Stimulated activated CD8-positive, alpha-beta memory T cell treated with anti-CD3 and anti-CD28 coated beads, Interleukin-7, amount 100 ng/mL, for 1 hour (primary cell): ENCODE measurements at places on chromosomes 7 and 10.

GRCh38 chr10:87589645-87590051 is 70.0 kb upstream of the PAPSS2 start:
- DNase-seq, result no peak

- DNase-seq, result no peak
These were observed 79.5 kb downstream of the SLC13A1 start for GRCh38 chr7:123120286-123120685.

GRCh38 chr7:137820156-137820555 is 26.6 kb downstream of the DGKI start:
- DNase-seq, result no peak

DNA sequence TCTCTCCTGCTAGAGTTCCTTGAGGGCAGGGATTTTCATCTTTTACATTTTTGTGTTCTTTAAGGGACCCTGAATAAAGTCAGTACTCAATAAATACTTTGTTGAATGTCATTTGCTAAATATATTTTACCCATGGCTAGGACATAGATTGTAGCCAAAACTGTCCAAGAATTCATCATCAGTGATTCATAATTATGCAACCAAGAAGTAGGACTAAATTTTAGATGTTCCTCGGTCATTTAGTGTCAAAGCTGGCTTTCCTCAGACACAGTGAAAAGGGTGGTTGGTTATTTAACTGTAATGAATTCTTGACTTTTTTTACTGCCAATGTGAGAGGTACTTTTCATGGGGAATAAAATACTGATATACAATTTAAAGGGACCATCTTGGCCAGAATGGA is 3.3 kb downstream of the NUDT13 start:
- no peak for DNase-seq

DNA sequence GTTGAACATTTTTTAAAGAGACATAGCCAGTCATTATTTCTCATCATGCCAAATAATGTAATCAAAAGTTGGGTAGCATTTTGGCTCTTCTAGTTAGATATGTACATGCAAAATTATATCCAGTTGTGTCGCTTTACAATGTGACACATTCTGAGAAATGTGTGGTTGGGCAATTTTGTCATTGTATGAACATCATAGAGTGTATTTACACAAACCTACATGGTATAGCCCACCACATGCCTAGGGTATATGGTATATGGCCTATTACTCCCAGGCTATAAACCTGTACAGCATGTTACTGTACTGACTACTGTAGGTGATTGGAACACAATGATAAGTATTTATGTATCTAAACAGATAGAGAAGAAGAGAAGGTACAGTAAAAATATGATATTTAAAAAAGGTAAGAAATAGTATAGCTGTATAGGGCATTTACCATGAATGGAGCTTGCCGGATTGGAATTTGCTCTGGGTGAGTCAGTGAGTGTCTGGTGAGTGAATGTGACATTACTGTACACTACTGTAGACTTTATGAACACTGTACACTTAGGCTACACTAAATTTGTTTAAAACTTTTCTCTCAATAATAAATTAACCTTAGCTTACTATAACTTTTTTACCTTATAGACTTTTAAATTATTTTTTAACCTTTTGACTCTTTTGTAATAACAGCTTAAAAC is 16.5 kb downstream of the ZNF365 start:
- DNase-seq, result no peak

GRCh38 chr7:24756545-24757352 is 515 bp downstream of the GSDME start:
- DNase-seq, result no peak

GRCh38 chr10:125016611-125017202 is 74.8 kb downstream of the ZRANB1 start:
- DNase-seq, result no peak

GRCh38 chr10:61465901-61466632 is 12.9 kb upstream of the TMEM26 start:
- DNase-seq, result no peak

DNA sequence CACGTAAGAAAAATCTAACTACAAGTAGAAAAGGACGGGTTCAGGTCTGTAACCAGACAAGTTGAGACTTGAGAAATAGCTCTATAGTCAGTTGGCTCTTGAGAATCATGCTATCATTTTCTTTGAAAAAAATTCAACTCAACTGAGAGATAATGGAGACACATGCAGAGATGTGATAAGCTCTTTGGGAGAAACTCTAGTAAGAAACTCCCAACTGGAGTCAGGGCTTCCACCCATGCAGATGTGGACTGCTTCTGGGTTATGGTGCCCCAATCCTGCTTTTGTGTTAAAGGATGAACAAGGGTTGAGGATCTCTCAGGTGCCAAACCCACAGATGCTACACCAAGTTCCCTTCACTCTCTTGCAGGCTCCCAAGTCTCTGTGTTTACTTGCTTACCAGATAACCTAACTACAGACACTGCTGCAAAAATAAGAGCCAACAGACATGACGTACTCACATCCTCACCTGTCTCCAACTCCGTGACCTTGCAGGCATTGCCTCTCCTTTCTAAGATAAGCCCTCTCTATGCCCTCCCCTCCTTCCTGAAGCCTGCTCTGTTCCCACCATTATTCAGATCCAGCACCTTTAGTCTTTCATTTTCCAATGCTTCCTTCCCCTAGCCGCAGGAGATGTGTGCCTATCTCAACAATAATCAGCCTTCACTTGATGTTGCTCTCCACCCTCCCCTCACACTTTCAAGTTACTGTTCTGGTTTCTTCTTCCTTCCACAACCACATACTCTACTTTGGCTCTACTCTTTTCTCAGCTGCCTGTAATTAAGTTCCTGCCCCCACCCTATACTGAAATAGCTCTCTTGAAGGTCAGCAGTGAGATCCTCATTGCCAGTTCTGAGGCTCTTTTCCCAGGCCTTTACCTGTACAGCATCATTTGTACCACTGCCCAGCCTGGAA is 130.0 kb downstream of the ICA1 start:
- no peak for DNase-seq

DNA sequence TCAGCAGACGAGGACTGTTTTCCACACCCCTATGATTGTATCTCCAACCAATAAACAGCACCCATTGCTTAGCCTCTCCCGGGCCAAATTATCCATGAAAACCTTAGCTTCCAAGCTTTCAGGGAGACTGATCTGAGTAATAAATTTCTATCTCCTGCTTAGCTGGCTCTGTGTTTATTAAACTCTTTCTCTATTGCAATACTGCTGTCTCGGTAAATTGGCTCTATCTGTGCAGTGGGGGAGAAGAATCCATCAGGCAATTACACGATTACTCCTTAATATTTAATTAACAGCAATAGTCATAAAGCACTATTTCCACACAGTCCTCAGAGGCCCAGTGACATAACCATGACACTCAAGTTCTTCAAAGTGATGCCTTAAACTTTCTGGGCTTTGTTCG is 1122.8 kb downstream of the TYW1 start:
- DNase-seq, result no peak

DNA sequence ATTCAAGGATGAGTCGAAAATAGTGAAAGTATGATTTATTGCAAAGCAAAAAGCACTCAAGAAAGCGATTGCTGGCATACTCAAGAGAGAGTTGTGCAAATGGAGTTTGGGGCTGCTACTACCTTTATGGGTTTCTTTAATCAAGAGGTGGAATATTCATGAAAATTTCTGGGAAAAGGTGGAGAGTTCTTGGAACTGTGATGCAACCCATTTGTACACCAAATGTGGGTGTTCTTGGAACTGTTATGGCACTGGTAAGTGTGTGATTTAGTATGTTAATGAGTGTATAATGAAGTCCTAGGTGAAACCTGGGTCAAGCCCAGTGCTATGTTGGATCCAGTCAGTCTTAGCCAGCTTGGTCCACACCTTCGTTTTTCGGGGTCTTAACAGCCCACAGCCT is 3.4 kb upstream of the VOPP1 start:
- DNase-seq, result no peak
